ENCODE measurements at places on chromosomes 11 and 22.

GRCh38 chr11:57818812-57819211, 57.2 kb downstream of the CTNND1 start:
- H3K27me3 ChIP-seq, result no peaks in the 10 kb centered on the region
- no peaks in the 10 kb centered on the region for H3K4me1 ChIP-seq
- H3K4me3 ChIP-seq, result no peak overlapping the region
- no peak overlapping the region for H3K27ac ChIP-seq

DNA sequence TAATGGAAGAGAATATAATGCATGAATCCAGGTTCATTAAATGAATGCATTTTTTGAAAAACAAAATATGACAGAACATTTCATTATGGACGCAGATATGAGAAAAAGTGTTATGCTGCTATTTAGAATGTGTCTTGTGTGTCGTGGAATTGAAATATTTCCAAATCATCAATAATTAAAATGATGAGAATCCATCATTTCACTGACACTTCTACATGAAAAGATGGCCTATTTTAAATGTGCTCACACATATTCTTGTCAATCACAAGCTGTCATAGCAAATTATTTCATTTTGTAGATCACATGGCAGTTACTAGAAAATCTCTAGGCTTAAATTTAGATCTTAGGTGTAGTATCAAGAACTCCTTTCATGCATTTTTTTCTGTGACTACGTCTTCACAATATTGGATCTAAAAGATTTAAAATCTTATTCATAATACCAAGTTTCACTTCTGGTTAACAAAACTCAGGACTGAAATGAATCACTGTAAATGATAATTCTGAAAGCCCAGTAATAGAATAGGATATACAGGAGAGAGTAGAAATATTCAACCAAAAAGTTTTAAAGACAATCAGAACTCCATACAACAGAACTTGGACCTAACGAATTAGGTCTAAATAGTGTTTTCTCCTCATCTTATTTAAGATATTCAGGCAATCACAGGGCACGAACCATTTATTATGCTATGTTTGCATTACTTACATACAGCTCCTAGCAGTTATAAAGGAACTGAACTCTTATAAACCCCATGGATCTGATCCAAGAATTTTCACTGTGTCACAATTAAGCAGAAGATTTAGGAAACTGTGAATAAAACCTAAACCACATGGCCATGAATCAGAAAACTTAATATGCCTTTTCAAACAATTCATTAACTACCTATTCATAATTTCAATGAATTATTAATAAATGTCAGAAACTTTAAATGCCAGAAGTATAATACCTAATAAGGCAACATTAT, 67.7 kb downstream of the DCDC1 start:
- no peaks in the 10 kb centered on the region for H3K36me3 ChIP-seq
- no peak overlapping the region for H3K4me3 ChIP-seq
- no peak for DNase-seq

- no peaks in the 10 kb centered on the region for H3K36me3 ChIP-seq
- no peak for DNase-seq
- H3K27ac ChIP-seq, result no peak overlapping the region
- H3K4me1 ChIP-seq, result no peaks in the 10 kb centered on the region
- H3K4me3 ChIP-seq, result no peak overlapping the region
- peaks cover 5% of the 10 kb centered on the region for H3K27me3 ChIP-seq
These were observed 388.4 kb upstream of the DDI1 start for GRCh38 chr11:103648054-103648453.

DNA sequence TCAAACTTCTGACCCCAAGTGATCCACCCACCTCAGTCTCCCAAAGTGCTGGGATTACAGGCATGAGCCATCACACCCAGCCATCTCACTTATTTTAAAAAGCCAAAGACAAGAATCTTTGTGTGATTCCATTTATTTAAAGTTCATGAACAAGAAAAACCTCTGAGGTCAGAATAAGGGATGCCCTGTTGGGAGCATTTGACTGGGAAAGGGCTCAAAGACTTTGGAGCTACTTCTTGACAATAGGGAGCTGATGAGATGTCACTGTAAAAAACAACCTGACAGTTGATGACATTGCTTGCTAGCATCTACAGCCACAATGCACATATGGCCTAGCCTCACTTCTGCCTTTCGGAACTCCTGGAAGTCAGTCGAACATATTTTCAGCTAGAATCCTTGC, 5.1 kb upstream of the ZNF280B start:
- H3K27me3 ChIP-seq, result no peaks in the 10 kb centered on the region
- H3K4me3 ChIP-seq, result no peak overlapping the region
- H3K27ac ChIP-seq, result no peak overlapping the region
- no peaks in the 10 kb centered on the region for H3K36me3 ChIP-seq

DNA sequence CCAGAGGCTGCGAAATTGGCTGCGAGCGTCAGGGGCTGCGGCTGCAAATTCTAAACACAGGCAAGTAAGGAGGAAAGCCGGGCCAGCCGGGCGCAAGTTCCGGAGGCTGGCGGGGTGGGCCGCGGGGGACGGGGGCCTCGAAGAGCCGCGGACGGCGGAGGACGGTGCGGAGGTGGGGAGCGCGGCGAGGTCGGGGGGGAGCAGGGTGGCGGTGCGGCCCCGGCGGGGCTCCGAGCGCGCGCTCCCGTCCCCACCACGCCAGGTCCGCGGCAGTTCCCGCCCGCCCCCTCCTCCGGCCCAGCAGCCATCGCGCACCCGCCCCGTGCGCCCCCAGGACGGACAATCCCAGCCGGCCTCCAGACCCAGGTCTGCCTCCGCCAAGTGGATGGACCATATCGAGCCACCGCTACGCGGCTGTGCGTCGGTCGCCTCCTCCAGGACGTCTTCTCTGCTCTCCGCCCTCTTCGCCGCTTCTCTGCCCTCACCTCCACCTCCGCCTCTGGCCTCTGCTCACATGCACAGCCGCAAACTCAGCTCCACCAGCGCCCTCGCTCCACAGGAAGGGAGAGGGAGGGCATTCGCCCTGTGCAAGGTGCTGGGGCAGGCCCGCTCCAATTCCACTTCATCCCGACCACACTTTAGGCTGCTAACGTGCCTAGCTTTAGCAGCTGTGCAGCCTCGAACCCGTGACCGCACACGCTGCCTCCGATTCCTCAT, 7.2 kb downstream of the ELFN2 start:
- H3K4me1 ChIP-seq, result no peaks in the 10 kb centered on the region
- no peaks in the 10 kb centered on the region for H3K36me3 ChIP-seq
- H3K4me3 ChIP-seq, result peak overlapping the region; percentile 33
- H3K27me3 ChIP-seq, result no peaks in the 10 kb centered on the region
- no peak for DNase-seq

GRCh38 chr11:20854215-20854955, 185.0 kb downstream of the NELL1 start:
- no peaks in the 10 kb centered on the region for H3K4me1 ChIP-seq
- H3K4me3 ChIP-seq, result no peak overlapping the region
- H3K36me3 ChIP-seq, result no peaks in the 10 kb centered on the region
- H3K27ac ChIP-seq, result no peak overlapping the region
- no peak for DNase-seq
- H3K27me3 ChIP-seq, result no peaks in the 10 kb centered on the region

- no peaks in the 10 kb centered on the region for H3K36me3 ChIP-seq
- H3K4me1 ChIP-seq, result no peaks in the 10 kb centered on the region
- no peak for DNase-seq
- H3K4me3 ChIP-seq, result no peak overlapping the region
These were observed 143.4 kb downstream of the C11orf91 start for GRCh38 chr11:33557201-33557600.

DNA sequence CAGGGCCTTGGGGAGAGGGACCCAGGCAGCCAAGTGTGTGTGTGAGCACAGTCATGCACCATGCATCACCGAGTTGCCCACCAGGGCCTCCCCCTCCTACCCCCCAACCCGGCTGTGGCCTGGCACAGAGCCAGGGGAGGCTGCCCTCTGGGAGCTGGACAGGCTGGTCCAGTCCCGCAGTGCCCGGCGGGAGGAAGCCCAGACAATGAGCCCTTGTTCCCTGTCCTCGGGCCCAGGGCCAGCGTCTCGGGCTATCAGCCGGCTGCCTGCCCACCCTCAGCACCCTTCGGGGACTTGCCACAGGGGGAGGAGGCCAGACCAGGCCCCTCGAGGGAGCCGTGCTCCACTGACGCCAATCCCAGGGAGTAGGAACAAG, 4.5 kb downstream of the LRRC75B start:
- no peaks in the 10 kb centered on the region for H3K27me3 ChIP-seq
- DNase-seq, result no peak
- H3K4me1 ChIP-seq, result peaks cover 7% of the 10 kb centered on the region
- H3K36me3 ChIP-seq, result peaks cover 14% of the 10 kb centered on the region
- no peak overlapping the region for H3K4me3 ChIP-seq

DNA sequence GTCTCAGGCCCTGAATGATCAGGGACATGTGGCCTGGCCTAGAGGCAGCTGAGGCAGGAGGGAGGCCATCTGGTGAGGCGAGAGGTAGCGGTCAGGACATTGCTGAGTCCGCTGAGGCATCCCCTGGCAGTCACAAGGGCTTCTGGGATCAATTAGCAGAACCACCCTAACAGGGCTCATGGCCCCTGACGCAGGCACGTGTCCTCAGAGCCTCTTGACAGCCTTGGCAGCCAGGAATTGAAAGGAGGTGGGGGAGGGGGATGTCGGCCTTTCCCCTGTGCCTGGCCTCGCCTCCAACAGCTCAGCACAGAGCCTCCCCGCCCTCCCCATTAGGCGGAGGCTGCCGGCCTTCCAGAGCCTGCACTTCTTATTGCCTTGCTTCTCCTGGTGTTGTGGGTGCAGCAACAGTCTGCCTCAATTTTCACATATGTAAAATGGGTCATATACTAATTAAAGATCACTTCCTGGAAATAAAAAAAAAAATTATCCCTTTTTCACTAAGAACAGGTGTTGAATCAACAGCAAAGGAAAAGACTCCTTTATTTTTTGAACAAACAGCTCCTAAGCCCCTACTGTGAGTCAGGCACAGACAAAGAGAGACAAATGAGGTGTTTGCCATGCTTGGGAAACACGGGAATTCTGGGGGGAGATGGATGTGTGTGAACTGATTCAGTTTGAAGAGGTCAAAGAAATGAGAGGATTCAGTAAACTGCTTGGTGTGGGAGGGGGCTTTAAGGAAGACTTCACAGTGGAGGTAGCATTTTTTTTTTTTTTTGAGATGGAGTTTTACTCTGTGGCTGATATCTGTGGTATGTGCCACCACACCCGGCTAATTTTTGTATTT, 55.3 kb downstream of the NFAM1 start:
- no peaks in the 10 kb centered on the region for H3K4me1 ChIP-seq
- no peaks in the 10 kb centered on the region for H3K36me3 ChIP-seq
- DNase-seq, result no peak
- H3K4me3 ChIP-seq, result no peak overlapping the region

DNA sequence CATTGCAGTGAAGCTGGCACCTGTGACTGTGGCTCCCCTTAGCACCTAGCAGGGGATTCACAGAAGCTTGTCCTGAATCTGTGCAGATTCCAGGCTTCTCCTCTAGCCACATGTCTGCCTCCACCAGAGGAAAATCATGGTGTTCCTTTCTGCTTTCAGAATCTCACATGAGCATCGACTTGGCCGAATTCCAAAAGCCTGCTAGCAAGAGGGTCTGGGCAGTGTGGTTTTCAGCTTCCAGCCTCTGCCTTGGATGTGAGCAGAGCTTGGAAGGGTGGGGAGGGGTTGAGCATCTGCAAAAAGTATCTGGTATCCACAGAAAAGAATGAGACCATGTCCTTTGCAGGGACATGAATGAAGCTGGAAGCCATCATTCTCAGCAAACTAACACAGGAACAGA, 911.1 kb downstream of the TBC1D22A start:
- H3K4me1 ChIP-seq, result no peaks in the 10 kb centered on the region
- no peak overlapping the region for H3K27ac ChIP-seq
- no peaks in the 10 kb centered on the region for H3K27me3 ChIP-seq
- H3K4me3 ChIP-seq, result no peak overlapping the region

Measured in thoracic aorta (tissue), 2 donors.